ENCODE measurements at places on chromosomes 12 and 14. TPM values are rescaled to one million over a fixed set of nuclear protein-coding genes. Genes with fewer than 3 reads are reported as not detected.

DNA sequence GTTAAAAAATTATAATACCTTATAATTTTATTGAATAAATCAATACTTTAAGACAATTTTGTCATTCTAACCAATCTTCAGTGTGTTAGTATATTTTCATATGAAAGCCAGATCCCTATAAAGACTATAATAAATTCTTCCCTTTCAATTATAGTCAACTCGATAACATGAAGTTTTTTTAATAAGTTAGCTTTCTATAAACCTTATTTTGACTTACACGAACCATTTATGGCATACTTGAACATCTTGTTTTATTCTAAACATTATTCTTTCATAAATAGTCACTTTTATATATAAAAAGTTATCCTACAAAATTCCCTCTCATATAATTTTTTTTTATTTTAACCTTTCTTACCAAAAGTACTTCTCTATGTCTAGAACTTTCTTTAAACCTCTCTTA, 1002.3 kb downstream of the TMEM121 start:
- no peak overlapping the region for H3K27ac ChIP-seq
- H3K4me1 ChIP-seq: peaks cover 4% of the 10 kb centered on the region
- no peak for DNase-seq
- H3K36me3 ChIP-seq: no peaks in the 10 kb centered on the region
- peaks cover 33% of the 10 kb centered on the region for H3K27me3 ChIP-seq
- H3K4me3 ChIP-seq: no peak overlapping the region

APOLD1 gene
- total RNA-seq: 5.2 TPM

DNA sequence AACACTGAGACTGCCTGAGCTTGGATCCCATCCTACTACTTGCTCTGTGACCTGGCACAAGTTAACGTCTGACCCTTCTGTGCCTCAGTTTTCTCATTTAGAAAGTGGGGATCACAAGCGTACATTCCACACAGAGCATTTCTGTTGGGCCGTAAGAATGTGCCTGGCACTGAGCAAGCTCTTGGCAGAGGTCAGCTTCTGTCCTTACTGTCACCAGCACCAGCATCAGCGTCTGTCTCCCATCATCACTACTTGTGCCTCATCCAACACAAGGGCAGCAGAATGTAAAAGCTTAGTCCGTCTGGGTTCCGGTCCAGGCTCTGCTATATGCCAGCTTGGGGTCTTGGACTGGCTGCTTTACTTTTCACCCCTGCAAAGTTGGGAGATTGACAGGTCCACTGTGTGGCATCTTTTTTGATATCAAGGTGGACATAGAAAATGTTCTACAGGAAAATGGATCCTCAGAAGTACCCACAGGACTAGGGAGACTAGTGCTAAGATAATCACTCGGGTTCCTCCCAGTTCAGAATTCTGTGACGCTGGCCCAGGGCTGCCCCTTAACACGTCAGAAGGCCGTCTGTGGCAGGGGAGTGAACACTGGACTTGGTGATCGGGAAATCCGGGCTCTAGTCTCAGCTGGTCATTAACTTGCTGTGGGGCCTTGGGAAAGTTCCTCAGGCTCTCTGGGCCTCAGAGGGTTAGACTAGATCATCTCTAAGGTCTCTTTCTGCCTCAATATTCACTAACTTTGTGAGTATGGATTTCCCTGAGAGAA, 65.9 kb downstream of the CACNA1C start:
- H3K27me3 ChIP-seq: no peaks in the 10 kb centered on the region
- H3K4me1 ChIP-seq: no peaks in the 10 kb centered on the region
- no peaks in the 10 kb centered on the region for H3K36me3 ChIP-seq
- no peak overlapping the region for H3K4me3 ChIP-seq
- DNase-seq: no peak

- no peaks in the 10 kb centered on the region for H3K36me3 ChIP-seq
- H3K4me3 ChIP-seq: no peak overlapping the region
- no peaks in the 10 kb centered on the region for H3K27me3 ChIP-seq
- H3K4me1 ChIP-seq: no peaks in the 10 kb centered on the region
- no peak for DNase-seq
Observed at GRCh38 chr12:126667339-126667738, 1599.6 kb upstream of the TMEM132C start.

- H3K27ac ChIP-seq: no peak overlapping the region
- DNase-seq: no peak
- H3K4me1 ChIP-seq: no peaks in the 10 kb centered on the region
- no peaks in the 10 kb centered on the region for H3K36me3 ChIP-seq
- H3K4me3 ChIP-seq: no peak overlapping the region
Observed at GRCh38 chr12:100593490-100593889, 20.0 kb downstream of the GAS2L3 start.

- H3K36me3 ChIP-seq: peaks cover 41% of the 10 kb centered on the region
- H3K4me1 ChIP-seq: no peaks in the 10 kb centered on the region
- no peak overlapping the region for H3K27ac ChIP-seq
- no peak for DNase-seq
- H3K27me3 ChIP-seq: no peaks in the 10 kb centered on the region
- H3K4me3 ChIP-seq: no peak overlapping the region
Observed at GRCh38 chr12:112239020-112239419, 113.7 kb downstream of the TRAFD1 start.

DNA sequence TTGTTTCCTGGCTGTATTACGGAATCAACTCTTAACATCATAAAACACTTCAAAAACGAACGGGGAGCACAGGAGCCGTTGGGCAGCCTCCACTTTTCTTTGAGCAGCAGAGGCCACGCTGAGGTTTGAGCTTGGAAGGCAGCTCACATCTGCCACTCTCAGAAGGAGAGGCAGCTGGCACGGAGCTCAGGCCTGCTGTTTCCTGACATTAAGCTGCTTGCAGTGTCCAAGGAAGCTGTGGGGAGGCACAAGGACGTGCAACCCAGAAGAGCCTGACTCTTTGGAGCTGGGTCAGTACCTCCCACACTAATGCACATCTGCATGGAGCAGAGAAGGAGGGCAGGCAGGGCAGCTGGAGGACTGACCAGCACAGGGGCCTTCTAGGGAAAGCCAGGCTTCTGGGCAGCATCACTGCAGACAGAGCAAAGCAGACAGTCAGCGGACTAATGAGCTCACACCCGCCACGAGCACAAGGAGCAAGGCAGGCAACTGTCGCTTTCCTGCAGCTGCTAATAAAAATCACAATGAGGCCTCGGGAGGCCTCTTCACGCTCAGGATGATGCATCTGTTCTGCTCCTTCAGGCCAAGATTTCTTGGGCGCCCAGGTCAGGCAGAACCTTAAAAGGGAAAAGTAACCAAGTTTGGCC, 211.1 kb downstream of the GLT1D1 start:
- H3K27ac ChIP-seq: no peak overlapping the region
- no peaks in the 10 kb centered on the region for H3K36me3 ChIP-seq
- no peak overlapping the region for H3K4me3 ChIP-seq
- H3K4me1 ChIP-seq: no peaks in the 10 kb centered on the region
- no peaks in the 10 kb centered on the region for H3K27me3 ChIP-seq

DNA sequence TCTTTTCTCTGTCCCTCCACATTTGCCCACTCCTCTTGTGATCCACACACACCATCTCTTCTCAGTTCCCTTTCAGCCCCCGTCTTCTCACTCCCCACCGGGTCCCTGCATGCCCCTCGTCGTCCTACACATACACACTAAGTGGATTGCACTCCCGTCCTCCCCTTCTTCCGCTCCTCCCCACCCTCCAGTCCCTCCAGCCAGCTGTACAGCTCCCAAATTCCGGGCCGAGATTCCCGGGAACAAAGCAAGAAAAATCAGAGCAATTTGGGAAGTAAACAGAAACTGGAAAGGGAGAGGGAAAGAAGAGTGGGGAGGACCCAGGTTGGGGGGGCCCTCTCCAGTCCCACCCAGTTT, 282 bp upstream of the IGFBP6 start:
- peak overlapping the region; percentile 39 for H3K27ac ChIP-seq
- H3K36me3 ChIP-seq: no peaks in the 10 kb centered on the region
- DNase-seq: no peak
- peak overlapping the region; percentile 85 for H3K4me3 ChIP-seq
- H3K4me1 ChIP-seq: peaks cover 24% of the 10 kb centered on the region

ALDH6A1 gene
- 10.8 TPM for total RNA-seq

CPNE6 gene
- not detected for total RNA-seq

DNA sequence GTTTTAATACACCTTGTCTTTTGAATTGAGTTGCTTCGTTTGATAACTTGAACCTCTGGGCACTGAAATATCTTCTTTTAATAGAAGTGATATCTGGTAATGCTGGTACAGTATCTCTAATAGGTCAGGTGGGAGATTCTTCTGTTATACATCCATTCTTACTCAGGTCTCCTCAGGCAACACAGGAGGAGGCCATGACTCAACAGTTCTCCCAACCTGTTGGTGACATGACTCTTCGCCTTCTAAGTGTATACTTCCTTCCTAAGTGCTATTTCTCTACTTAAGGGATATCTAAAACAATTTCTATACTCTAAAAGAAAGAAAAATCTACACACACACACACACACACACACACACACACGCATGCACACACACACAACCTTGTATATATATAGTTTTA, 509.1 kb downstream of the PCNX1 start:
- DNase-seq: peak; percentile 30
- H3K36me3 ChIP-seq: peaks cover 46% of the 10 kb centered on the region
- H3K4me3 ChIP-seq: no peak overlapping the region
- H3K27me3 ChIP-seq: no peaks in the 10 kb centered on the region
- peaks cover 19% of the 10 kb centered on the region for H3K4me1 ChIP-seq
- no peak overlapping the region for H3K27ac ChIP-seq

DNA sequence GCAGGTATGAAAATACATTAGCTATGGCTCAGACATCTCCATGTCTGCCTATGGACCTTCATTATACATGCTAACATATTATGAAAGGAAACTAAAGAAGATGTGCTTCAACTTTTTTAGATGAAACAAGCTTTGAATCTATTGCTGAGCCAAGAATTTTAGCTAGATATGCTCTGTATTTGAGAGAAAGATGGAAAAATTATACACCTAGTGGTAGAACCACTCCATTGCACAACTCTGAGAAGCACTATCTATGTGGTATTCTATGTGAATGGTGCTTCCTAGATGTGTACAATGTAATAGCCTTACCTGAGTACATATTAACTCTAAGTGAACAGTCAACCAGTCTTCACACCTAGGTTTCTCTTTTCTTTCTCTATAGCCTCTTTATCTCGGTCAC, 17.3 kb downstream of the EPYC start:
- DNase-seq: no peak
- peaks cover 6% of the 10 kb centered on the region for H3K27me3 ChIP-seq
- no peak overlapping the region for H3K27ac ChIP-seq
- no peaks in the 10 kb centered on the region for H3K36me3 ChIP-seq
- H3K4me1 ChIP-seq: no peaks in the 10 kb centered on the region

NKX2-1 gene
- total RNA-seq: not detected

NEMF gene
- 75.4 TPM for total RNA-seq

VRTN gene
- total RNA-seq: not detected

GRCh38 chr12:9064815-9065606, 50.7 kb downstream of the A2M start:
- DNase-seq: no peak
- peaks cover 4% of the 10 kb centered on the region for H3K4me1 ChIP-seq
- peaks cover 2% of the 10 kb centered on the region for H3K36me3 ChIP-seq

DNA sequence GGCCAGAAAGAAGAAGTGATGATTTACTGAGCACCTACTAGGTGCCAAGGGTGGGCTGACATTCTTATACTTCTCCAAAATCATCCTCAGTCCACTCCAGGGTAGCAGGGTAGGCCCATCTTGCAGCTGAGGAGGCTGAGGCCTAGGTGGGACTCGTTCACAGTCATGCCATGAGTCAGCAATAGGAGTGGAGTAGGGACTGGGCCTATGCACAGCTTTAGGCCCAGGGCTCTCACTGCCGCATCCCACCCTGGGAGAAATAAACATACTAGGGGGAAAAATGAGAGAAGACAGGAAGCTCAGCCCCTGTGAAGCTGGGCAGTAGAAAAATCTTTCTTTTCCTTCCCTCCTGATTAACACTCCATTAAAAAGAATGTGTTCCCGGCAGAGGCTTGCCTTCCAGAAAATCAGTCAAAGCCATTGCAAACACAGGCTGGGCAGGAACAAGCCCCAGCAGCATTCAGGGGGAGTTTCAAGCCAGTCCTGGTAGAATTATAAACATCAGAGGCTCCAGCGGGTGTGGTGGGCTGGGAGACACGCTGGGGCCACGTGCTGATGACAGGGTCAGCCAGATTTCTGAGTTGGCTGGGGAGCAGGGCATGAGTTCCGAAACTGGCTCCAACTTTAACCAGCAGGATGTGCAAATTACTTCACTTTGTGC, 1.8 kb downstream of the HSPB8 start:
- H3K4me1 ChIP-seq: no peaks in the 10 kb centered on the region
- H3K4me3 ChIP-seq: no peak overlapping the region
- H3K36me3 ChIP-seq: no peaks in the 10 kb centered on the region

- H3K27me3 ChIP-seq: no peaks in the 10 kb centered on the region
- peaks cover 6% of the 10 kb centered on the region for H3K4me1 ChIP-seq
- H3K27ac ChIP-seq: peak overlapping the region; percentile 25
Observed at GRCh38 chr12:1806301-1807086, 13.9 kb upstream of the LRTM2 start.

HPD gene
- total RNA-seq: not detected

DNA sequence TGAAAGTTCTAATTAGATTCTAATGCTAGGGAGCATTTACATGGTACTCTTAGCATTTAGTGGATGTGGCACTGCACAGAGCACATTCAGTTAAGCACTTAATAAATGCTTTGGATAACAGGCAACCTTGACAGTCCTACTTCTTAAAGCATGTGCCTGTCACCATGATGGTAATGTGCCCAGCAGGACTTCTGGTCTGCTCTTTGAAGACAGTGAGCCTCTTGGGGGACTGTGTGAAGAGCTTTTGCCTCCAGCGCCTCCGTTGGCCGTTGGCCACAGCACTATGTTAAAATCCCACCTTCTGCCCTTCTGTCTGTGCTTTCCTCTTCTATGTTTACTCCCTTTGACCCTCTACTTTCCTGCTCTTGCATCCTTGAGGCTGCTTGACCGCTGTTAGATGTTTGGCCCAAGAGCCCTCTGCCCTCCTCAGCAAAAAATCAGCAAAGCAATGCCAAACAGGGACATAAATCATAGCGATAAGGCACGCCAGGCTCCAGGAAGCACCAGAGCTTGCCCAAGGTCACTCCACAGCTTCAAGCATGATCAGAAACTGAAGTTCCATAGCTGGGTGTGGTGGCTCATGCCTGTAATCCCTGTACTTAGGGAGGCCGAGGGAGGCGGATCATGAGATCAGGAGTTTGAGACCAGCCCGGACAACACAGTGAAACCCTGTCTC, 8.3 kb downstream of the CDKL1 start:
- no peak overlapping the region for H3K27ac ChIP-seq
- H3K36me3 ChIP-seq: no peaks in the 10 kb centered on the region
- H3K4me1 ChIP-seq: no peaks in the 10 kb centered on the region
- no peak overlapping the region for H3K4me3 ChIP-seq

FBXO34 gene
- total RNA-seq: 25.3 TPM

IAPP gene
- total RNA-seq: not detected

ACOT6 gene
- not detected for total RNA-seq

MYH7 gene
- not detected for total RNA-seq

GRCh38 chr14:52802597-52802996, 11.2 kb upstream of the GNPNAT1 start:
- no peak for DNase-seq
- H3K4me1 ChIP-seq: peaks cover 4% of the 10 kb centered on the region
- H3K4me3 ChIP-seq: no peak overlapping the region
- no peaks in the 10 kb centered on the region for H3K36me3 ChIP-seq

GRCh38 chr12:32615441-32615840, 63.7 kb upstream of the DNM1L start:
- H3K27me3 ChIP-seq: peaks cover 22% of the 10 kb centered on the region
- no peaks in the 10 kb centered on the region for H3K36me3 ChIP-seq
- no peak for DNase-seq
- no peak overlapping the region for H3K27ac ChIP-seq
